Right atrium auricular region (tissue), 2 donors: ENCODE measurements at places on chromosomes 11 and 22. TPM values are rescaled to one million over a fixed set of nuclear protein-coding genes. Genes with fewer than 3 reads are reported as not detected.

DNA sequence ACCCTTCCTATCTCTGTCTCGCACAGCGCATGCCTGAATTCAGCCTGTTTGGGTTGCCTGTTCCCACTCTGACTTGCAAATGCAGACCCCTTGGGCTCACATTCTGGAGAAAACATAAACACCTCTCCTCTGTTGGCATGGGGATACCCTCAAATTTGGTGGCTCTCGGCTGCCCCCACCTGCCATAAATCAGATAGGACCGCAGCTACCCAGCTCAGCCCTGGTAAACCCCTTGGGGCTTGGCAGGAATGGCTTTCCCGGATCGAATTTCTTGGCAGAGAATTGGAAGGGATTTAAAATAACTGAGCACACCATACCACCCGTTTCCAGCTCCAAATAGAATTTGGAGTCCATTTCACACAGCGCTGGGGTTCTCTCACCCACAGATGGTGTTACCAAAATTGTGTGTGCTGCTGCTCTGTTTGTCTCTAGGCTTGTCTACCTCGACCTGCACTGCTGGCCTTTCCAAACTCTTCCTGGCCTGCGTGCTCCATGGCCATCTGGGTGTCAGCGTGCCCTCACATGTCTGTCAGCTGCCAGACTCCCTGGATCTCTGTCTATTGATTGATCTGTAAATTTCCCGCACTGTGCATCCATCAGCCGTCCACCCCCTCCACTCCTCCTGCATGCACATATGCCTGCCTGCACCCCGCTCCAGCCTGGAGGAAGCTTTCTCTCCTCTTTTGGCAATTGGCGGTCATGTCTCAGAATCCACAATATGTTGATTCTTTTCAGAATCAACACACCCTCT is 134.0 kb downstream of the NTM start:
- no peak overlapping the region for H3K27ac ChIP-seq
- no peaks in the 10 kb centered on the region for H3K4me1 ChIP-seq
- no peaks in the 10 kb centered on the region for H3K27me3 ChIP-seq
- DNase-seq, result no peak

GRCh38 chr22:17871726-17872458 is 97.6 kb upstream of the BID start:
- no peak for DNase-seq
- no peak overlapping the region for H3K4me3 ChIP-seq
- peaks cover 64% of the 10 kb centered on the region for H3K36me3 ChIP-seq
- peak overlapping the region; percentile 56 for H3K27ac ChIP-seq

The TTC36 gene
- total RNA-seq, result 0.89 TPM

The OR10V1 gene
- not detected for total RNA-seq
